ENCODE measurements at places on chromosomes 12 and 14.

- DNase-seq: no peak
These were observed 93.6 kb upstream of the CNOT2 start for GRCh38 chr12:70149665-70150064.

DNA sequence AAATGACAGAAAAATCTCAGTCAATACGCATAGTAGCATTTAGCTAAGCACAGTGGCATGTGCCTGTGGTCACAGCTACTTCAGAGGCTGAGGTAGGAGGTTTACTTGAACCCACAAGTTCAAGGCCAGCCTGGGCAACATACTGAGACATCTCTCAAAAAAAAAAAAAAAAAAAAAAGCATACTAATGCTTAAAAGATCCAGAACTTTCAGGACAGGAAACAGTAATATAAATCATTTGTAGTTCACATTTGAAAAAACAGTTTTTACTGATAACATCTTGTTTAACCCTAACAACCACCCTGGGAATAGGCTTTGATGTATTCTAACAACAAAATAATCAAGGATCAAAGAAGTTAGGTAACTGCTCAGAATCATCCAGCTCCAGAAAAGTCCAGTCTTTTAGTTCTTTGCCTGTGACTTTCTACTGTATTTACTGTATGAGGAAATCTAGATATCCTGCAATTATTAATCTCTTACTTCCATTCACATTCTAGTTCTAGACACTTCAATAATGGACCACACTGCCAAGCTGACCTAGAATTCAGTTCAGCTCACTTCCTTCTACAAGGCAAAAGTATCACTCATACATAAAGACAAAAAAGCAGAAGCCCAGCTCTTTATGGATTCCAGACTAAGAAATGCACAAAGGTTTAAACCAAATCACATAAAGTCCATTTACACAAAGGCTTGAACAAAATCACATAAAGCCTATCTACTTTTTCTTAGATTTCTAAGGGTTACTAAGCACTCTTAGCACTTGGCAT lies 28.5 kb downstream of the PAWR start:
- DNase-seq: peak; percentile 36

DNA sequence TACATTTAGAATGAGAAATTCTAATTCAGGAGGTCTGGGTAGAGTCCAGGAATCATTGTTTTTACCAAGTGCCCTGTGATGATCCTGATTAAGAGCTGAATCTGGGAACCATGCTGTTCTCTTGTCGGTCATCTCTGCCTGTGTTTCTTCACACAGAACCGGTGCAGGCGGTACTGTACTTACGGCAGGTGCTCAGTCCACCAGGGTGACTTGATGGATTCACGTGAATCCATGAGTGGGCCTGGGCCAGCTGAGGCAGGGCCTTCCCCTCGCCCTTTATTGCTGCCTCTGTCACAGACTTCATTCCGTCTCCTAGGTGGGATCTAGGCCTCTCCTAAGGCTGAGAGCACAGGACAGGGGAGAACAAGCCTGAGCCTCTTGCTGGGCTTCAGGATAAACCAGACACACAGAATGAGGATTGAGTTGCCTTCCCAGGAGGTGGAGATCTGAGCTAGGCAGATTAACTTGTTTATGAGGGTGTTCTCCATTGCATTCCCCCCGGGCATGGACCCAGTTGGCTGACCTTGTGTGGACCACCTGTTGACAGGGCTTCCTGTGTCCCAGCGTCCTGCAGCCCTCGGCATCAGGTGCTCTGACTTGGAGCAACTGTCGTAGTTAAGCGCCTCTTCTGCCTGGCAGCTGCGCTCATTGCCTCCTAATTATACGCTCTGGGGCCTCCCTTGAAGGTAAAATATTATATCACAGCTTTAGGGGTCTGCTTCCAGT lies 42.1 kb downstream of the B4GALNT3 start:
- DNase-seq: no peak

DNA sequence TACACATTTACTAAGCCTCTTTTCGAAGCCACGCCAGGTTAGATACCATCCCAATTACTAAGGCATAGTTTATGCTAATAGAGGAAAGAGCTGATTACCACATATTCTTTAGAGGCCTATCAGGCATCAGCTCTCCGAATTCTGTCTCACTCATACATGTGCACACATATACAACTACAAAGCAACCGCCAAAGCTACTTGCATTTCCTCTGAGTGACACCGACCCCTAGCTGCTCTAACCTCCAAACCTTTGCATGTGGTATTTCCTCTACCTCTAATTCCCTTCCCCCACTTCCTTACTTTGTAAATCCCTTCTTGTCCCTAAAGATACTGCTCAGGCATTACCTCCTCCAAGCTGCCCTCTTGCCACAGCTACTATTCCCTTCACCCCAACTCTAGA lies 107.2 kb downstream of the DUSP6 start:
- DNase-seq: peak; percentile 77

GRCh38 chr14:29475641-29476040 lies 452.0 kb downstream of the PRKD1 start:
- no peak for DNase-seq

DNA sequence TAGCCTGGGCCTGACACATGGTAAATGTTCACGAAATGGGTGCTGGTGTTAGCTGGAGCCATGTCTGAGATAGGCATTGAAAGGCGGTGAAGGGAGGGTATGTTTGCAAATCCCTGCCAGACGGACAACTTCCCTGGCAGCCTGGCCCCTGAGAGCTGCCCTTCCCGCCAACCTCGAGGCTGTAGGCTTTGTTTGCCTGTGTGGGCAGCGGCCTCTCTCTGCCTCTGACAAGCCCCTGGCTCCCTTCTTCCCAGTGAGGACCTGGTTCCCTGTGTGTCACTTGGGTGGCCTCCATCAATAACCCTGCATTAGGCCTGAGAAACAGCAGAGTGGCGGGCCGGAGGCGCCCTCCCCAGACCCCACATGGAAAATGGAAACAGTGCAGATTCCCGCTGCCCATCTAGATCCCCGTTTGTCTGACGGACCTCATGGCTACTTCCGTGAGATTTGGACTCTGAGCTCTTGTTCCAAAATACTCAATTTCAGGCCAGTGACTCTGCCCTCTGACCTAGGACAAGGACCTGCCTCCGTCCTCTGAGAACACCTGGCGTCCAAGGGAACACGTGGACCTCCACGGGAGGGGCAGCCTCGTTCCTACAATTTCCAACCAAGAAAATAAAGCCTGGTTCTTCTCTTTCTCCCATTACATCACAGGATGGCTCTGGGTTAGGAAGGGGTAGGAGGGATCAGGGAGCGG lies 325.5 kb downstream of the DPF3 start:
- DNase-seq: no peak

- DNase-seq: peak; percentile 94
These were observed 3.0 kb downstream of the ARG2 start for GRCh38 chr14:67622675-67623074.

DNA sequence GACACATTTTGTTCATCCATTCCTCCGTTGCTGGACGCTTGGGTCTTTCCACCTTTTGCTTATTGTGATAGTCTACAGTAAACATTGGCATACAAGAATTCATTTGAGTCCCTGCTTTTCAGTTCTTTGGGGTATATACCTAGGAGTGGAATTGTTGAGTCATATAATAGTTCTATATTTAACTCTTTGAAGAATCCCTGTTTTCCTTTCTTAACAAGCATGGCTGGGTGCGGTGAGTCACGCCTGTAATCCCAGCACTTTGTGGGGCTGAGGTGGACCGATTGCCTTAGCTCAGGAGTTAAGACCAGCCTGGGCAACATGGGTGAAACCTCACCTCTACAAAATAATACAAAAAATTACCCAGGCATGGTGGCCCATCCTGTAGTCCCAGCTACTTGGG lies 75.4 kb downstream of the CCDC92 start:
- peak; percentile 23 for DNase-seq

Measured in mesenchymal stem cell (in vitro differentiated cells and primary cell).